ENCODE measurements at places on chromosomes 1 and 21.

DNA sequence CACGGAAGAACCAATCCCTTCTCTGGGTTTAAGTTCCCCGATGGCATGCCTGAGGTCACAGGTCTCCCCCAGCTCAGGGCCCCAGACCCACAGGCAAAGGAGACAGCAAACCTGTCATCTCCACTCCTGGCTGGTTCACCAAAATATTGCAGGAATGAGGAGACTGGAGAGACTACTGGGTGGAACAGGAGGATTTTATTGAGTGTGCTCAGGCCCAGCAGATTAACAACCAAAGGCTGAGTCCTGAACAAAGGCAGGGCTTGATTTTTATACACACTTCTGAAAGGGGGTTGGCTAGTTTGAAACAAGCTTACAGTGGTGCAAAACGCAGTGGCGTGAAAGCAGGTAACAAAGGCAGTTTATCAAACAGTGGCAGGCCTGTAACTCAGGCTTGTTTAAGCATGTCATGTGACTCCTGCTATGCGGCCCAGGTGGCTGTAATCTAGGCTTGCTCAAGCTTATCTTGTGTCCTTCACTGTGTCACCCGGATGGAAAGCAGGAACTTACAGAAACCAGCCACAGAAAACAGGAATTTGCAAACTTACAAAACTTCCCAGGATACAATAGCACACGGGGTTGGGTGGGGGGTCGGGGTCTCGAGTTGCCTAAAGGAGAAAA, 27.4 kb upstream of the KCNJ15 start:
- DNase-seq, result no peak

DNA sequence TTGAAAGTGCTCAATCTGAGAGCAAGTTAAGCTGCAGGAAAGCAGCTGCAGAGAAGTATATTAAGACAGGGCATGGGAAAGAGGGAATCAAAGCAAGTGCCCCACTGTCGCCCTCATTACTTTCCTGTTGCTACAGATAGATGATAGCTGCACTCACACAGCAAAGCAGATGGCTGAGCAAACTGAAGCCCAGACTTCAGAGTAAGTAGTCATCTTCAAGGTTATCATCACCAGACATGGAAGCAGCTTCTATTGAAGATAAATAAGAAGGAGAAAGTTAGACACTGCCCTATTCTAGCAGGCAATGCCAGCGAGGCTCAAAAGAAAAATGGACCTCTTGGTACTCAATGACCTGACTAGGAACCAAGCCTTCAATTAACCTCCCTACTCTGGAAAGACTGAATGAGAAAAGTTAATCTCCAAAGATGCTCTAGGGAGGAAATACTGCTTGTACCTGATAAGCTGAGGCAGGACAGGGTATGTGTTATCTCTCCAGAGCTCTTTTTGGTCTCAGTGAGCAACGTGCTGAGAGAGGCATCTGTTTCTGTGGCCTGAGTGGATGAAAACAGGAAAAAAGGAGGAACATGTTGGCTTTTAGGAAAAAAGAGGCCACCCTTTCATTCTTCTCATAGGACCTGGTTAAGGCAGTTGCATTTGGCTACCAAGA, 11.1 kb upstream of the MRPL9 start:
- DNase-seq, result no peak

DNA sequence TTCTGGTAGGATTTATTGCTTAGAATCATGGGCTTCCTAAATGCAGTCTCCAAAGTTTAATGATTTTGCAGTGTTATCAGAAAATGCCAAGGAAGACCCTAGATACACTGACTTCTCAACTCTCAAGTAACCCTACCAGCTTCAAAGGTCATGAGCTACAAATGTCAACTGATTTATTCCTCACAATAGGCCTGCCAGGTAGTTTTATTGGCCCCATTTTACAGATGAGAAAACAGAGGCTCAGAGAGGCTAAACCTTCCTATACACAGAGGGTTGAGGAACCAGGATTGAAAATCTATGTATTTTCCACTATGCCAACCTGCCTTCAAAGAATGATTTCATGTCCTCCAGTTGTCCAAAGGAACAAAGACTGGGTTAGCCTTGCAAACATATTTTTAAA, 384.4 kb upstream of the POU3F1 start:
- no peak for DNase-seq

DNA sequence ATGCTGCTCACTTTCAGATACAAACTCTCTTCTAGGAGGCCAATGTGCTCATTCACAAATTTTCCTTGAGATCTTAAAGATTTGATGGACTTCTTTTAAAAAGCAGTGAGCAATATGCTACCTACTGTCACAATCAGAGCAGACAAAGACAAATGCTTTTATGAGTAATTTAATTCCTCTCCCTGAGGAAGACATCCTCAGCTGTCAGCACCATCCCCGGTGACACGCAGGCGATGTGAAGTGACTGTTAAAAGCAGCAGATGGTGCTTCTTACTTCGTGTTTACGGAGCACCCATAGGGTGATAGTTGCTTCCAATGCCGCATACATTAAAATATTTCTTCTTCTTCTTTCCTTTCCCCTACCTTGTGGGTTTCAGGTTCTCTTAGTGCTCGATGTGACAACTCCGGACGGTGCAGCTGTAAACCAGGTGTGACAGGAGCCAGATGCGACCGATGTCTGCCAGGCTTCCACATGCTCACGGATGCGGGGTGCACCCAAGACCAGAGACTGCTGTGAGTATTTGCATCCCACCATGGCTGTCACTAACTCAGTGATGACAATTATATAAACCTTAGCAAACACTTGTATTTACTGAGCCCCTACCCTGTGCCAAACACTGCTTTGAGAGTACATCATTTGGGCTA, 29.1 kb downstream of the LAMC2 start:
- DNase-seq, result no peak

DNA sequence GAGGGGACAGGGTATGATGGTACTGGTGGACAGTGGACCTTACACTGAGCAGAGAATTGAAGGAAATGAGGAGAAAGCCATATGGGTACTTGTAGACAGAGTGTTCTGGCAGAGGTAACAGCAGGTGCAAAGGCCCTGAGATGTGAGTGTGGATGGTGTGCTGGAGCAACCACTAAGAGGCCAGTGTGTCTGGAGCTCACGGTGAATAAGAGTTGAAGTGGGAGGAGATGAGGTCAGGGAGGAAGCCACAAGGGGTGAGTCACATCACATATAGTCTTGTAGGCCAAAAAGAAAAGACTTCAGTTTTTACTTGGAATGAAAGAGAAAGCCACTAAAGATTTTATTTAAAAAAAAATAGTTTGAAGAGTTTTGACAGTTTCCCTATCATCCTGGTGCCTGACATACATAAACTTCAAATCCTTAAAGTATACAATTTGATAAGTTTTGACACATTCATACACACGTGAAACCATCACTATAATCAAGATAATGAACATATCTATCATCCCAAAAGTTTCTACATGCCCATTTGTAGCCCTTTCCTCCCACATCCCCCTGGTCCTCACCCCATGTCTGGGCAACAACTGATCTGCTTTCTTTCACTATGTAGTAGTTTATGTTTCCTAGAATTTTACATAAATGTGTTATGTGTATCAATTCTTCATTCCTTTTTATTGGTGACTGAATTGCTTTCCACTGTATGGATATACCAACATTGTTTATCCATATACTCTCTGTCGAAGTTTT, 148.4 kb downstream of the GPATCH2 start:
- peak; percentile 73 for DNase-seq

DNA sequence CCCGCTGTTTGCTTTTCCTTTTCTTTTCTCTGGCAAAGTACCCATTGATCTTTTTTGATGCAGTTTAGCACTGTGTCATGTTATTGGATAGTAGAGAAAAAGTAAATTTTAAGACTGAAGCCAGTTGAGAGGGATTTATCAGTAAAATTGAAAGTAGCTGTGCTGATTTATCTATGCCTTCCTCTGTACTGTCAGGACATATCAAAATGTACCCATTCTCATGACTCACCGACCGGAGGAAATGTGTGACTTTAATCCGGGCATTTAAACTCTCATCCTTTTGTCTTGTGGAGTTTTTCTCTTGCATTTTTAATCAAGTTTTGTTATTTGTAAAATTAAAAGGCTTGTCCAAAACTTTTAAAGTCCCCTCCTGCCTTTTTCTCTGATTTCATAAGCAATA, 276.6 kb upstream of the FMN2 start:
- no peak for DNase-seq

DNA sequence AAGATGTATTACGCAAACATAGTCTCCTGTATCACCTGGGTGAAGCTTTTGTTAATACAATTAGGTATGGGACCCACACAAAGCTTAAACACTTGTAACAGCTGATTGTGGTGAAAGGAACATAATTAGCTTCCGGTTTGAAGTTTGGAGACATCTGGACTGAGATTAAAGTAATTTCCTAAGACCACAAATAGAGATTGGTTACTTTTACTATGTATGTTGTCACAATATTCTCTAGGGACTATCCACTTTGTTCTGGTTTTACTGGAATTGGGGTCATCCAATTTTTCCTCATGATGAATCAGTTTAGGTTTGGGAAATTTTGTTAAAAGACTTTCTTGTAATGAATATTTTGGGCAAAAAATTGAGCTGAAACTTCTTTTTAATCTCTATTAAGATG, 71.8 kb upstream of the SAMSN1 start:
- no peak for DNase-seq

DNA sequence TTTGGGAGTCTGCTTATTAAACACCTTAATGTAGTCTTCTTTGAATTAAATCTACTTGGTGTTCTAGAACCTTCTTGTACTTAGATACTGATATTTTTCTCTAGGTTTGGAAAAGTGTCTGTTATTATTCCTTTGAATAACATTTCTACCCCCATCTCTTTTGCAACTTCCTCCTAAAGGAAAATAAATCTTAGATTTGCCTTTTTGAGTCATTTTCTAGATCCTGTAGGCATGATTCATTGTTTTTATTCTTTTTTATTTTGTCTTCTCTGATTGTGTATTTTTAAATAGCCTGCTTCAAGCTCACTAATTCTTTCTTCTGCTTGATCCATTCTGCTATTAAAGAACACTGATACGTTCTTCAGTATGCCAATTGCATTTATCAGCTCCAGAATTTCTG, 155.9 kb upstream of the NEGR1 start:
- no peak for DNase-seq

DNA sequence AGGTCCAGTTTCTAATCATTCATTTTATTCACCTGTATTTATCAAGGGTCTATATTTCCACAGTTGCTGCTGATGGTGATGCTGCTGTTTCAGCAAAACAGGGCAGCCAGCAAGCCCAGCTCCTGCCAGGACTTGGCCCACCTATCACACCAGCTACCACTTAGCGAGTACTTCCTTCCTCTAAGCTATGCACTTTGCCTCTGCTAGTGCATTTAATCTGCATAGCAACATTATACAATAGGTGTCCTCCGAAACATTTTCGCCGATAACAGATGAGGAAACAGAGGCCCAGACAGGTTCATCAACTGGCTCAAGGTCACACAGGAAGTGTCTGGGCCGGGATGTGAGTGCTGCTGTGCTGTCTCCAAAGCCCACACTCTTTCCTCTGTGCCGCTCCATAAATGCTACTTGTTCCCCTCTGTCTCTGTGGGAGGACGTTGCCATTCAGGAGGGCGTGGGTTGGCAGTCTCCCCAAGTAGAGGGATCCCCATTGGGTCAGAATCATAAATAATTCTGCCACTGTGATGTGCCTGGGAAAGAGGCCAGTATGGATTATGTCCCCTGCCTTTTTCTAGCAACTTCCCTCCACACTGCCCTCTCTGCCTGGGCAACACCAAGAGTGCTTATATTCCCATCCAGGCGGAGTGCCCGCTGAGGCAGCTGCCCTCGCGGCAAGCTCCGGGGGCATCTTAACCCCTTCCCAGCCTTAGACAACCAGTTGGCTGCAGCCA, 9.4 kb upstream of the PLEKHA6 start:
- no peak for DNase-seq

DNA sequence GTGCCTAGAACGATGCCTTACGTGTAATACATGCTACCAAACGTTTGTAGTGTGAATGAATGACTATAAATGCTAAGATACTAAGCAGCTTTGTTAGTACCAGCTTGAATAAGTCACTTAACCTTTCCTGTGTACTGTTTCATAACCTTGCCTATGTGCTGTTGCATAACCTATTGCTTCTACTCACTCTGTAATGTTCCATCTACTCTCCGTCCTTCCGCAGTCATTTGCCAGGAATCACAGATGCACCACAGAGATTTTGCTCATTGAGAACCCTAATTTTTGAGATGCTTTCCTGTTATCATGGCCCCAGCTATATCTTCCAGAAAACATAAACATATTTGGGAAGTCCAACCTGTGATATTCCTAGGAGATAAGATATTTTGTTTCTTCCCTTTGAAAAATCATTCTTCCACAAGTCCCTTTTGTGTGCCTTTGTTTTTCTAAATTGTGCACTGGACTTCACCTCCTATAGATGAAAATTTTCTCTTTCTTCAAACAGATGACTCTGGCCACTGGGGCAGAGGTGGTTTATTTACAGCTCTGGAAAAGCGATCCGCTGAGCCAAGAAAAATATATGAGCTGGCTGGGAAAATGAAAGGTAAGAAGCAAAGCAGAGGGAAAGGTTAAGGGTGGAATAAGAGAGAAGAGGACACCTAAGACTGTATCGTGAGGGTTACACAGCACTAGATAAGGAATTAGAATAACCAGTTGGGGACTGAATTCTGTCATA, 44.8 kb downstream of the CHD1L start:
- DNase-seq, result peak; percentile 16

DNA sequence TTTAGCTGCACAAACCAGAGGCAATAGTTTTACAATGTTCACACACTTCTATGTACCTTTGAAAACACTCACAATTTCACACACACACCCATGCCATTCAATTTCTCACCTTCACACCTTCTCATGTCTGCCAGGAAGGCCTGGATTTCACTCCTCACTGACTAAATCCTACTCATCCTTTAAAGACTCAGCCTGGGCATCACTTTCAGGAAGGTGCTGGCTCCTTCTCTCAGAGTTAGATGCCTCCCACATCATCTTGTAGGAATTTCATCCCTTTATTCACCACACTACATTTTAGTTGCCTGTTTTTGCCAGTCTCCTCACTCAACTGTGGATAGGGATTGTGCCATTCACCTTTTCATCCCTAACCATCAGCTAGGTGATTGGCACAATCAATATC, 2.3 kb downstream of the IL20 start:
- no peak for DNase-seq
